SJCRH30 (cell line): ENCODE measurements at places on chromosomes 11 and 22. TPM values are rescaled to one million over a fixed set of nuclear protein-coding genes. Genes with fewer than 3 reads are reported as not detected.

DNA sequence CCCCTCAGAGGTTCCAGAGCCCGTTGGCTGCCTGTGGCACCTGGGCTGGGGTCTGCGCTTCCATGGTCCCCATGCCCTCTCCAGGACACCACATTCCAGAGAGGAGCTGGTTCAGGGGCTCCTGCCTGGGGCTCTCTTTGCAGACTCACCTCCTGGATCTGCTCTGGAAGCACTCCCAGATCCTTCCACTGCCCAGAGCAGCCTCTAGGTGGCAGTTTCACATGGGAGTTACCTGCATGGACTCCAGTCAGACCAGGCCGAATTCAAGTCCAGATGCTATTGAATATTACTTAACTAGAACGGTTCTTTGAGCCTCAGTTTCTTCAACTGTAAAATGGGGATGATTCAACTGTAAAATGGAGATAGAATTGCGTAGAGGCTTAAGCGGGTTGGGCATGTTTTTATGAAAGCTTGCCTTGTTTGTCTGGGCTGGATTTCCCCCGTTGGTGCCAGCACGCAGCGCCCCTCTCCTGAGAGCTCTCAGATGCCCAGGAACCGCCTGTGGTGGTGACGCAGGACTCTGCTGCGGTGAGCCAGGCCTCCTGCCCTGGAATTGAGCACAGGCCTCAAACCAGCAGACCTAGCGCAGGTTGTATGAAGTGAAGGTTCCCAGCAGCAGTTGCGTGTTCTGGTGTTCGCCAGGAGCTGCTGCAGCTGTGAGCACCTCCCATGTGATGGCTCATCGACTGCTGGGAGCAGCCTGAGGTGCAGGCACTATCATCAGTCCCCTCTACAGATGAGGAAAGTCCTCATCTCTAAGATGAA is 44.2 kb downstream of the LMO1 start:
- peak; percentile 68 for DNase-seq

DNA sequence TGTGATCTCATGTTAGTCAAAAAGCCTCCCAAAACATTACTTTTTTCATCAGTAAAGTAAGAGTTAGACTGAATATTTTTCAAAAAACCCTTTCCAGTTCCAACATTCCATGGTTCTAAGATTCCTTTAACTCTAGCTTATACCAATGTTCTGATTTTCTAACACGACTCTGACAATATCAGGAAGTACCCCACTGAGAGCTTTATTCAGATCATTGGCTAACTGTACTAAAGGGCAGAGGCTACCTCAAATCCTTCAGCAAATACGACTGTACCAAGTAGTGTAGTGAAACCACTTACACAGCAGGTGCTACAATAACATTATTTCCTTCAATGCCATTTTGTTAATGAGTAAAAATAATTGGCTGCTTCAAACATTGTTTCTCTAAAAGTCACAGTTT is 213.4 kb upstream of the PITPNB start:
- DNase-seq = no peak

DNA sequence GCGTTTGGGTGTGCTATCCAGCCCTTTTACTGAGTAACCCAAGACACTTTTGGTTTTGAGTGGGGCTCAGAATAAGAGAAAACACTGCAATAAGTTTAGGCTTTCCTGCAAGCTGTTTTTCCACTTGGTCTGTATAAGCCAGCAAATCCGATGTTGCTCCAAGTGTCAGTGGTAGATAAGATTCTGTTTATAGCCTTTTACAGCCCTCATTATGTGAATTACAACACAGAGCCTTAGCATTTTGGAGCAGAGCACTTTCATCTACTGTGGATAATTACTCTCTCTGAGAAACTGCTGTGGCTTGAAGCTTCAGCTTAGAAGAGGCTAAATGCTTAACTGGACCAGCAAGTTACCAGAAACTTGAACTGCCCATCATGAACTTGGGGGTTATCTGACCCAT is 601.1 kb downstream of the JRKL start:
- no peak for DNase-seq

DNA sequence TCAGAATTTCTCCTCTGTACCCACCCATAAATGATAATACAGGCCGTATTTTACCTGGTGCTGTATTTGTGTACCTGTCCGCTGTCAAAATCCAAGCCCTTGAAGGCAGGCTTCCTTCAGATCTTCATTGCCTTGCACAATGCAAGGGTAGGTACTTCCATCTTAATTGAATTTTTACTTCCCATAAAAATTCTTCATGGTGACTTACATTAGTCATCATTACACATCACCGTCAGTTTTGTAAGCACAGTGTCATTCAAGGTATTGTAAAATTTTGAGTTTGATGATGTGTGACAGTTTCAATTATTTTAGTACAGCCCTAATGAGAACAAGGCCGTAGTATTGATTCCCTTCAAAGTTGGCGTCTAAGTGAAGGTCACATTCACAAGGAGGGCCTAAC is 770 bp upstream of the TSG101 start:
- DNase-seq = no peak

DNA sequence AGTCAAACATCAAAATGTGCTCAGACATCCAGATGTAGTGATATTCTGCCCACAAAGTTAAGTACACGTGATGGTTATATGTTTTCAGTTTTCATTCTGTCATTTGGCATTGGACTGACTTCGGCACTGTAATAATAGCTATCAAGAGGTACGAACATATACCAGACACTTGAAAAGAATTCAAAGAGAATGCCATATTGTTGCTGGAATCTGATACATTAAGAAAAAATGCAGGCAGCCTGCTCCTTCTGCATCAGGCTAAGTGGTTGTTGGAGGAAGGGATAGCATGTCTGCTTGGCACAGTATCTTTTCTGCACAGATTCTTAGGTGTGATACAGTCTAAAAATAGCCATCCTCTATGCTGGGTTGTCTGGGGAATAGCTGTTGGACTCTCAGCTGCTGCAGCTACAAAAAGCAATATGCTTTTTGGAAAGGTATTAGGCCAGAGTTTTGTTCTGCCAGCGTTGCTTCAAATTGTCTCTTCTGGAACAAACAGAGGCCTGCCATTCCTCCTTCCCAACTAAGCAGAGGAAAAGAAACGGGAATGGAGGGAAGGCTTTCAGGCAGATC is 892.6 kb downstream of the TBC1D22A start:
- DNase-seq = no peak

- no peak for DNase-seq
Observed at GRCh38 chr22:38952281-38952993, 5.0 kb upstream of the APOBEC3A start.

The SCN4B gene
- total RNA-seq = not detected in 2 replicates

The FAM83F gene
- total RNA-seq = not detected in 2 replicates

The HEPHL1 gene
- total RNA-seq = not detected in 2 replicates

The CARD16 gene
- total RNA-seq = 0.25 and 0.53 TPM in 2 replicates

The CHST1 gene
- not detected in 2 replicates for total RNA-seq
